ENCODE measurements at places on chromosomes 12 and 14.

DNA sequence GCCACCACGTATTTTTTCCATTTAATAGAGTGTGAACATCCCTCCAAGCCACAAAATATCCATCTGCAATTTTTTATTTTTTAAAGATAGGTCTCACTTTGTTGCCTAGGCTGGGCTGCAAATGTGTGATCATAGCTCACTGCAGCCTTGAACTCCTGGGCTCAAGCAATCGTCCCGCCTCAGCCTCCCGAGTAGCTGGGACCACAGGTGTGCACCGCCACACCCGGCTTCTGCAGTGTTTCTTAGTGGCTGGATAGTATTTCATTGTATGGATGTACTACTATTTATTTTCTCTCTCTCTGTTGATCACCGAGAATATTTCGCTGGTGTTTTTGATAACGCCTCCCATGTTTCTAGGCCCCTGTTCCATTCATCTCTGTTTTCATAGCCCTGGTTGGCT lies 17.5 kb downstream of the MLXIP start:
- DNase-seq = no peak

- DNase-seq = no peak
Observed at GRCh38 chr12:11814374-11814773, 164.9 kb downstream of the ETV6 start.

- no peak for DNase-seq
Observed at GRCh38 chr12:61009192-61009591, 1251.0 kb upstream of the USP15 start.

DNA sequence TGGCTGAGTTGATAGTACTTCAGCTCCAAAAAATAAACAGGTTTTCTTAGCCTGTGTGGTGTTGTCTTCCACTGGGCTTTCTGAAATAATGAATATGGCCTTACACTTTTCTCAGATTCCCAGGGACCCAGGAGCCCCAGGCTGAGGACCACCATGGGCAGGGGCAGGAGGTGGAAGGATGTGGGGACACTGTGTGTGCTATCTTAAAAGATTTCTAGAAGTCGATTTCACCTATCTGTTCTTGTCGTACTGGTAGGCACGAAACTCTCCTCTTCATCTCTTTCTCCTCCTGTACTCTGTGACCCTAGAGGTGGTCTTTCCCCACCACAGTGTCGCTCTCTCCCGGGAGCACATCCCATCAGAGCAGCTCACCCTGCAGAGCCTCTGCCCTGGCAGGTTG lies 107.7 kb upstream of the FKBP4 start:
- DNase-seq = no peak

- no peak for DNase-seq
Observed at GRCh38 chr12:114588061-114588460, 95.9 kb downstream of the TBX3 start.

DNA sequence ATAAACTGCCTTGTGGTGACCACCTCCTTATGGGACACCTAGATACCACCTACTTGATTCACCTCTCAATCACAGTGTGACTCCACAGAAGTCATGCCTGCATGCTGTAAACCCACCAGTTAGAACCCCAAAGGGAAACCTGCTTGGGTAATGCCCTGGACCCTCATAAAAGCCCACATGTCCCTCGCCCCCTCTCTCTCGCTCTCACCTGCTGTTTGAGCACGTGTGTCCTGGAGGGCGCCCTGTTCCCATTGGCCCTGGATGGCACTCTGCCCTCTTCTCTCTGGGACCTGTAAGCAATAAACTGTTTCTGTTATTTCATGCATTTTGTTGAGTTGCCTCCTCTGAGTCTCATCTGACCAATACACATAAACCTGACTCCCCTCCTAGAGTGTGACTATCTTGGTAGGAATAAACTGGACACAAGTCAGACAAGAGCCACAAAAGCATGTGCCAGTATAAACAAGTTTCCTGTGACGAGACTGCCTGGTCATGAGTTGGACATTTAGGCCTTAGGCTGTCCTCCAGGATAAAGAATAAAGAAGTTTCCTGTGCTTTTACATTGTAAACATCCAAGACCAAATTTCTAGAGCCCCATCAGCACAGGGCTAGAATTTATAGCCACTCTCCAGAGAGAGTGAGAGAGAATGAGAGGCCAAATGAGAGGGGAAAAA lies 8.6 kb downstream of the IFI27L2 start:
- no peak for DNase-seq

- no peak for DNase-seq
Observed at GRCh38 chr12:508795-509194, 49.1 kb downstream of the B4GALNT3 start.

GRCh38 chr14:90005939-90006530 lies 50.3 kb downstream of the TDP1 start:
- DNase-seq = no peak

DNA sequence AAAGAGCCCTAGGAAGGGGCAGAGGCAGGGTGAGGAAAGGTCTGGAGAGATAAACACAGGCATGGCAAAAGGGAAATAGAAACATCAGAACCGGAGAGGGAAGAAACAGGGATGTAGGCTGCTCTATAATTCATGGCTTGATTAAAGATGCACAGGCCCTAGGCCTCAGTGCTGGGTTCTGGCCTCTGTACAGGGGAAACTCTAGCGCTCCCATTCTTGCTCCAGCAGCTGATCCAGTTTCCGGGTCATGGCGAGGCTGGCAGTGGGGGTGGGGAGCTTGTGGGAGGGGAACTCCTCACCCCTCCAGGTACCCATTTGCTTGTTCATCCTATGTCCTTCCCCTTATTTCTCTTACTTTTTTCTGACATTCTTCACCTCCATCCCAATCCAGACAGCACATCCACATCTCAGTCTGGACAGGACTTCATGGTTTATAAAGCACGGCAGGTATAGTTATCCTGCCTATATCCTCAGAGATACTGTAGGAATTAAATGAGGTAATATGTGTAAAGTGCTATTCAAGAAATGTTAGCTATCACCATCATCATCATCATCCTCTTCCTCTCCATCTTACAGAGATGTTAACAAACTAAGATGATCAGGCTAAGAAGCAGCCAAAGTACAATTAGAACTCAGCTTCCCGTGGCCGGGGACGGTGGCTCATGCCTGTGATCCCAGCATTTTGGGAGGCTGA lies 8.0 kb upstream of the GPR84 start:
- no peak for DNase-seq

- no peak for DNase-seq
Observed at GRCh38 chr14:94009767-94010166, 12.7 kb downstream of the CCDC197 start.

- no peak for DNase-seq
Observed at GRCh38 chr14:22557846-22558220, 31.2 kb downstream of the DAD1 start.

DNA sequence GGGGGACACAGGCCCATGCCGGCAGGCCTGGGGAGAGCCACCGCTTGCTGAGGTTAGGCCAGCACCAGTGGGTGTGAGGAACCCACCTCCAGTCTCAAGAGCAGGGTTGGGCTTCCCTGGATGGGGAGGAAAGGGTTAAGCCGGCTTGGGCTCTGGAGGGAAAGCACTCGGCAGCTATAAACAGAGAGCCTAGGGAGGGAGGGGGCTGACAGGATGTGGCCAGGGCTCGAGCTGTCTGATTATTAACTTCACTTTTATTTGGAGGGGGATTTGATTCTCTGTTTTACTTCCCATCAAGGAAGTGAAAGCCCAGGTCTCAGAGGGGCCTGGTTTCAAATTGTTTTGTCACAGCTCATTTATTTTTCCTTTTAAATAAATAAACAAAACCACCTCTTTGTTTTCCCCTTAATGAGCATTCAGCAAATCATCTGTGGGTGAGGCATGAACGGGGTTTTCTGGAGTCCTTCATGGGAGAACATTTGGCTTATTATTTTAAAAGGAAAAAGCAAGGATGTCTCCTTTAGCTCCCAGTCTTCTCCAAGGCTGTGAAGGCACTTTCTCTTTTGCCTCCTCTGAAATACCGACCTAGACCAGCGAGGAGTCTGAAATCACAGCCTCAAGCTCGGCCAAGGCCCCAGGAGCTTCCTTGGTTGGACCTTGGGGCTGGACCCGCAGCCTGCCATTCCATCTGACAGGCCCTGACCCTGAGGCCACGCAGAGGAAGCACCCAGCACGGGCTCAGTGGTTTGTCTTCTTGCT lies 21.9 kb upstream of the ZFP36L1 start:
- DNase-seq = no peak

DNA sequence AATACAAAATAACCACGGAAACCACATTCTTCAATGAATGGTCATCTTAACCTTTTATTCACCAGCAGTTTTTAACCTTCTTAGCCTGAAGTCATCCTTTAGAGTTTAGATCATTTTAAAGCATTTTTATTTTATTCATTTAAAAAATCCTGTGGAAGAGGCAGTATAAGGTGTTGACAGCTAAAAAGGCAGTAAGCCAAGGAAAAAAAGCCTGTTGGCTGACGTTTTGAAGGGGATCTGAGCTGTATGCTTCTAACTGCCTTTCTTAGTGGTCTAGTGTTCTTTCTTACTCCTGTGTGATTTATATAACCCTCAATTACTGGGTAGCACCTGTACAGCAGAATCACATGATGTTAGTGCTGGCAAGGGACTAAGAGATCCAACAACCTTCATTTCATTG lies 438.3 kb upstream of the SEL1L start:
- no peak for DNase-seq

GRCh38 chr12:122749569-122750332 lies 2.9 kb upstream of the DENR start:
- no peak for DNase-seq

- DNase-seq = no peak
Observed at GRCh38 chr12:64665514-64665913, 55.2 kb downstream of the RASSF3 start.

GRCh38 chr12:2396448-2396871 lies 343.7 kb downstream of the CACNA1C start:
- DNase-seq = no peak

- DNase-seq = no peak
Observed at GRCh38 chr14:46571970-46572369, 79.6 kb downstream of the RPL10L start.

DNA sequence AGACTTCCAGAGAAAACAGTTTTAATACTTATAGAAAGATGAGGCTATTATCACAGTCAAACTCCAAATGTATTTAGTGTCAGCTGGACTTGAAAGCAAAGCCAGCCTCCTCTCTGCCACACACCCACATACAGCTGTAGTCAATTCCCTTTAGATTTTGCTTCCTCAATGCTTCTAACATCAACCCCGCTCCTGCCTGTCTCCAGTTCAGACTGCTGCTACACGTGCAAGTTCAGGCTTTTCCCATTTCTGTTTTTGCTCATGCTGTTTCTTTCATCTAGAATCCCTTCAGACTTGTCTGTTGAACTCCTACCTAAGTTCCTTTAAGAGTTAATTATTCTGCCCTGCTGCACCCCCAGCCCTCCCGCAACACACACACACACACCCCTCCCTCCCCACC lies 380.0 kb downstream of the KCNH5 start:
- no peak for DNase-seq

- no peak for DNase-seq
Observed at GRCh38 chr14:32434880-32435279, 105.8 kb downstream of the AKAP6 start.

All from GOT3 (cell line).